ENCODE measurements at places on chromosomes 1 and 21.

GRCh38 chr1:15341634-15342407 is 67.9 kb upstream of the EFHD2 start:
- no peak for DNase-seq

DNA sequence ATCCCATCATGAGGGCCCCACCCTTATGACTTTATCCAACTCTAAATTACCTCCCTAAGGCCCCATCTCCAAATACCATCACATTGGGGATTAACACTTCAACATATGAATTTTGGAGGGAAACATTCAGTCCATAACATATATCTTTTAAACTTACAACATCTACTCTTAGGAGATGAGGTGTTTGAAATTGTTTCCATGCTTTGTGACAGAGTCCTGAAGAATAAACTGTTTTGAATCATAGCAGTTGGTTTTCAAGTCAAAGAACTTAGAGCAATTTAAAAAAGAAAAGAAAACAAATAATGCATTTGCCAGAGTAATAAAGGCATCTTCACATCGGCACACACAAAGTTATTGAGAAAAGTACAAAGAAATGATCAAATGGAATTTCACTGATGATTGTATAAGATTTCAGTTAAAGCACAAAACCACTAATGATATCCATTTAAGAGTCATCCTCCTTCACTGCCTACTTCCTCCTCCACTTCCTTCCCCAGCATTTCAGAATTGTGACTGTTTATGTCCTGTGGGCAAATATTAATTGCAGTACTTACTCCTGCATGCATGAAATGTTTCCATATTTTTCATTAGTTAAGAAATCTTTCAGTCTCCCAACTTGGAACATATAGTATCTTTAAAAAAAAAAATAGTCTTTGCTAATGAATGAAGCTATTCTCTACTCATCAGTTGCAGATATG is 202.0 kb downstream of the LRRC40 start:
- no peak for DNase-seq

DNA sequence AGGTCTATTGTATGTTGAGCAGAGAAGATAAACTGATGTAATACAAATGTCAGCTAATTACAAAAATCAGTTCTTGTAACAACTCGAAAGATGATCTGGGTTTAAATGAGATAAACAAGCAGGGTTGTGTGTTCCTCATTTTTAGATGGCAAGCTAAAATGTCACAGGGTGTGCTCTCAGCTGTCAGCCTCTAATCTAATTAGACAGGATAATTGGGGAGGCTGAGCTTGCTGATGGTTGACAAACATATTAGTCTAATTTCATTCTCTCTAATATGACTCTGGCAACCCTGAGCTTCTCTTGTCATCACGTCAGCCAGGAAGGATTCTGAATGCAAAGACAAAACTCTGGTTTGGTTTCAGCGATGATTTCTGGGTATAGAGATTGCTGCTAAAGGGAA is 335.3 kb upstream of the KAZN start:
- DNase-seq, result no peak

DNA sequence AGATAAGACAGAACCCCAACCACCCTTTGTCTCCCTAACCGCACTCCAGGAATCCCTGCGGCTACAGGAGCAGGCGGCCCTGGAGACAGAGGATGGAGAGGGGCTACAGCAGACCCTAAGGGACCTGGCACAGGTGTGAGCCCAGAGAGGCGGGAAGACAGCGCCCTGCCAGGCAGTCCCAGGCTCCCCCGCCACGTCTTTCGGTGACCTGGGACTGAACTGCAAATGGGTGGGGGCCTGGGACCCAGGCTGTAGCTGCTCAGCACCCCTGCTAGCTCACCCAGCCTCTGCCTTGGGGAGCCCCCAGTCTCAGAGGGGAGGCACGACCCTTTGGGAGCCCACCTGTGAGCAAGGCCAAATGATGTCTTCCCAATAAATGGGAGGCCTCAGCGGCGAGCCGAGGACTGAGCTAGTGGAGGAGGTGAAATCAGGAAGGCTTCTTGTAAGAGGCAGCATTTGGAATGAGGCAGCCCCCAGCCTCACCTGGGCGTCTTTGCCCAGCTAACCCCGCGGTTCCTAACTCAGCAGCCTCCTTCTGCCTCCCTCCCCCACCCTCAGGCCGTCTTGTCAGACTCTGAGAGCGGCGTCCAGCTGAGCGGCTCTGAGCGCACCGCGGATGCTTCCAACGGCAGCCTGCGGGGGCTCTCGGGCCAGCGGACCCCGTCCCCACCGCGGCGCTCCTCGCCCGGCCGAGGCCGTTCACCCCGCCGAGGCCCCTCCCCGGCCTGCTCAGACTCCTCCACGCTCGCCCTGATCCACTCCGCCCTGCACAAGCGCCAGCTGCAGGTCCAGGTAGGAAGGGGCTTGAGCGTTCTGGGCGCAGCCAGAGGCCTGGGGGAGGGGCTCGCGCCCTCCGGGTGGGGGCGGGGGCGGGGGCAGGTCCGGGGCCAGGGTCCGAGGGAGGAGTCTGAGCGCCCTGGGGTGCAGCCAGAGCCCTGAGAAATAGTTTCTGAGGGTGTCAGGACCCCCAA is 16.9 kb downstream of the CROCC start:
- DNase-seq, result no peak

- DNase-seq, result no peak
Observed at GRCh38 chr1:246703581-246703980, 20.6 kb upstream of the SCCPDH start.

GRCh38 chr1:166273618-166274017 is 106.8 kb upstream of the FAM78B start:
- DNase-seq, result no peak

DNA sequence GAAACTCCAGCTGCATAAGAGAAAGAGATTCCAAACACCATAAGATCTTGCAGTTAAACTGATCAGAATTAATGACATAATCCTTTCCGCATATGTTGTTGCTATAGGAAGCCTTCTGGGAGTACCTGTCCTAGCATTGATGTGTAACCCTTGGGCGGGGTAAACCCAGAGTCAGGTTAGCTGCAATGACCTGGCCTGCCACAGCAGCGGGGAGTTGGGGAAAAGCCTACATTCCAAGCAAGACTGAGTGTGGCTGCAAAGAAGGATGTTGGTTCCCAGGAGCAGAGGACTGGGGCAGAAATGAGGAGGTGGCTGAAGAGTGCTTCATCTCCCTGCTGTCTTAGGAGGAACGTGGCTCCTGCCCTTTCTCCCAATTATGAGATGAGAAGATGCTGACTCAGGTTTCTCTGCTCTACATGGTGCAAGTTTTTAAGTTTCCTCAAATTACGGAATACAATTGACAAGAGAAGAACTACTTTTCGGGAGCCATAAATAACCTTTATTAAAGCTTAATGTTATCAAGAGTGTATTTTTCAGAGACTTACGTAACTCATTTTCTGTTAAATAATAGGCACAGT is 142.1 kb downstream of the RYR2 start:
- DNase-seq, result no peak

DNA sequence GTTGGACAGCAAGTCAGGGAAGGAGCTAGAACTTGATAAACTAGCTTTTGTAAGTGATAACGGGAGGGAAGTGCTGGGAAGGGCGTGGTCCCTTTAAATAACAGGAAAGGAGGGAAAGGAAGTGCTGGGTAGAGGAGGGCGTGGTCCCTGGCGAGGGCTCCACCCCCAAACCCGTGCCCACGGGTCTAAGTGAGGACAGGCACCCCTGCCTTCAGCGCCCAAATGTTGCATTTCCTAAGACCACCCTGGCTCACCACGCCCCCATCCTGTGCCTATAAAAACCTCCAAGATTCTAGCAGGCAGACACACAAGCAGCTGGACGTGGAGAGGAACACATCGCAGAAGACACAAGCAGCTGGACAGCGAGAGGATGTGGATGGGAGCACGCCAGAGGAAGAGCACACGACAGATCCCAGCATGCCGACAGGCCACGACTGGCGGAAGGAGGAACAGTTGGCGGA is 58.5 kb downstream of the PALMD start:
- DNase-seq, result no peak

GRCh38 chr1:62725255-62725654 is 37.1 kb upstream of the DOCK7 start:
- DNase-seq, result no peak

DNA sequence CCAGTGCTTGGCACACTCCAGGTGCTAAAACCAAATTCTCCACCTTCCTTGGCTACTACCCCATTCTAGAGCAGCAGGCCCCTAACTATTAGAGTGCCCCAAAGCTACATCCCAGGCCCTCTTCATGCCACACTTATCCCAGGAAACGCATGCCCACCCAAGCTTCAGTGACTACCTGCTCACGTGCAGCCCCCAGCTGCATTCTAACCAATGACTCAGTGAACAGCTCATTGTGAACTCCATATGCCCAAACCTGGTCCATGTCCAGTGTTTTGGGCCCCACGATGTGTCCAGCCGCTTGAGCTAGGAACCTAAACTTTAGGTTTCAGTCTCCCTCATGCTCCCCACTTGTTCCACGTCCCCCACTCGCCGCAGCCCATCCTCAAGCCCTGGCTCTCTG is 41.5 kb downstream of the NKAIN1 start:
- no peak for DNase-seq

DNA sequence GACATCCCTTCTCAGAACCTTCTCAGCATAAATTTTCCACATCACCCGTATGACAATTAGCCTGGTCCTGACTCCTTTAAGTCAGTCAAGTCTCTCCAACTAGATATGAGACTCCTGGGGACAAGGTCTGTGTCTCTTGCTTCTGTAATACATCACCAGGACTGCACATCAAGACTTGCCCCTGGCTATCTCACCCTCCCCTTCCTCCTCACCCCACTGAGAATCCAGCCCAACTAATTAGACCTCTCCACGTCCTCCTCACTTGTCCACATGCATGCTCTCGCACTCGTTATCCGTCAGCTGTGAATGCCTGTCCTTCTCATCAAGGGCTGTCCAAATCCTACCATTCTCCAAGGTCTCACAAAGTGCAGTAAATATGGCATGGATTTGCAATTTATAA is 542.8 kb downstream of the PTPRU start:
- no peak for DNase-seq

DNA sequence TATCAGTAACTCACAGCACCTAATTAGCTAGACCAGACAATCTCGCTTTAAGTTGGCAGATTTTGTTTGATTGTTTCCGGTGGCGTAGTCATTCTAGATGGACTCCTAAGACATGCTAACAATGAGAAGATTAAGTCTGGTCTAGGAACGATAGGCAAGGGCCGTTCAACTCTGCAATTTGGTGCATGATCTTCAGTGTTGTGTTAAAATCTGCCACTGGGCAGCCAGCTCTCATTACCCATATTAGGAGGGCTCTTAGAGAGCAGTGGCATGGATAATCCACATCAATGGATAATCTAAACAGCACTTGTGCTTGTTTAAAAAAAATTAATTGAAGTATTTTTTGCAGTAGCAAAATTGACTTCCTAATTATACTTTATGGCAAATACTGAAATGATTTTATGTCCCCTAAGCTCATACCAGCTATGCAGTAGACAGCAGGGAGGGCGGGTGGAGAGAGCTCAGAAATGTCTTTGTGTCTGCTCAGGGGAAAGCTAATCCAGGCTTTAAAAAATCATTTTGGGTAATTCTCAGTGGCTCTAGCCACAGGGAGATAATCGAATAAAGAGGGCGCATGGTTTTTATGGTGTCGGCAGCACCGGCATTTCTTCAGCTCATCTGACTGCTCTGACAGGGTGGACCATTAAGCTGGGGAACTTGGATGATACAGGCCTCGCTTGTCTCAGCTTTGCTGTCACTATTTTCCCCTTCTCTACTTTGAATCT is 48.5 kb upstream of the IKBKE start:
- DNase-seq, result no peak

DNA sequence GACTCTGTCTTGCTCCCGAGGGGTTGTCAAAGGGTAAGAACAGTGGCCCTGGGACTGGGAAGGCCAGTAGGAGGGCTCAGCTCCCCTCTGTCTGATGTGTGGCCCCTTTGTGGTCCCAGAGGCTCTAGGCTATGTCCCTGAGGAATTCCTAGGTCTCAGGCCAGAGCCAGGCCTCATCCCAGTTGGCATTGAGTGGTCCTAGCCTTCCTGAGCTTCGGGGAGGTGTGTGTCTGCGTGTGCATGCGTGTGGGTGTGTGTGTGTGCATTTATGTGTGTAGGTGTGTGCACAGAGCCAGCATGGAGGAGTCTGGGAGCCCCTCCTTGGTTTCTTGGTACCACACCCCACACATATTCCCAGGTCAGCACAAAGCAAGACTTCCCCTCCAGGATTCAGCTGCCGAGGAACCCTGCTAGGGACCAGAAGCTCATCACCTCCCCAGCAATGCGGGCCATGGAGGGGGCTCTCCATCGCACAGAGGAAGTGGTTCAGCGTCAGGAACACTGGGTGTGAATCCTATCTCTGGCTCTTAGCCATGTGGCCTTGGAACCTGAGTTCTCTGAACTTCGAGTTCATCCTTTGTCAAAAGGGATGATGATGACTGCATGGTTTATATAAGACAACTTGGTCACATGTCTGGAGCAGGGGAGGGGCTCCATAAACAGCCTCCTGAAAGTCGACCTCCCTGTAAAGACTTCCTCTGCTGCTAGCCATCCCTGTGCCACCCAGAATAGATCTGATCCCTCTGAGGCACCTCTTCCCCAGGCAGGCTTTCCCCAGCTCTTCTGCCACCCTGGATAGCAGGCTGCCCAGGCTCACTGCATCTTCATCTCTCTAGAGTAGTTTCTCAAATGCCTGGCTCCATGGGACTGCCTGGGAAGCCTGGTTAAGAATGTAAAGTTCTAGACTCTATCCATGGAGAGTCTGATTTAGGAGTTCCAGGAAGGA is 8.3 kb upstream of the EPS8L3 start:
- no peak for DNase-seq

GRCh38 chr1:243438815-243439214 is 183.0 kb downstream of the SDCCAG8 start:
- DNase-seq, result no peak

GRCh38 chr1:68542586-68542985 is 45.7 kb upstream of the DEPDC1 start:
- no peak for DNase-seq

- DNase-seq, result no peak
Observed at GRCh38 chr1:183039985-183040447, 16.8 kb downstream of the LAMC1 start.

- DNase-seq, result no peak
Observed at GRCh38 chr1:198679535-198680173, 40.8 kb downstream of the PTPRC start.

DNA sequence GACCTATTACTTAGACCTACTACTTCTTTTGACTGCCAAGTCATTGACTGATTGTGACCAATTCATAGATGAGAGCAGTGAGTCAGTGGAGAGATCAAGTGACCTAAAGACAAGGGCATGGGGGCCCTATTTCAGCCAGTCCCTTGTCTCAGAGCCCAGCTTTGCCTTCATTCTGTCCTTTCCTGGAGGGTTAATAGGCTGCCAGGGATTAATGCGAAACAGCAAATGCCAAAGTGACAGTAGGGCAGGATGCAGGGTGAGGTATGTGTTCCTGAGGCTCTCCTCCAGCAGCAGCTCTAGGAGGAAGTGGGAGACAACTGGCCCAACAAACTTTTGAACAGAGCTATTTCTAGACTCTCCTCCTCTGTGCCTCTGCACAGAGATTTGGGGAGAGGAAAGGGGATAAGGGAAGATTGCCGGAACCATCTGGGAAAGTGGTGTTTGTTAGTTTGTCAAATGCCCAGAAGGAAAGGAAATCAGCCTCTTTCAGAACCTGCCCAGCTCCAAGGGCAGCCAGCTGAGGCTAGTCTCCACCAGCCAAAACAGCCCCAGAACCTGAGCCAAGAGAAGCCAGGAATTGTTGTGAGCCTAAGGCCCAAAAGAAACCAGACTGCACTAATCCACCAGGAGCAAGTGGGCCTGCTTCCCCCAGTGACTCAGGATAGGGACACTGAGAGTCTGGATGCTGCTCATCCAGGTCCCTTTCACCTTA is 4.9 kb upstream of the S100A3 start:
- DNase-seq, result no peak

GRCh38 chr1:165858967-165859845 is 31.8 kb downstream of the UCK2 start:
- no peak for DNase-seq

- DNase-seq, result no peak
Observed at GRCh38 chr1:46315669-46316403, 12.3 kb downstream of the UQCRH start.
